ENCODE measurements at places on chromosomes 11 and 22.

DNA sequence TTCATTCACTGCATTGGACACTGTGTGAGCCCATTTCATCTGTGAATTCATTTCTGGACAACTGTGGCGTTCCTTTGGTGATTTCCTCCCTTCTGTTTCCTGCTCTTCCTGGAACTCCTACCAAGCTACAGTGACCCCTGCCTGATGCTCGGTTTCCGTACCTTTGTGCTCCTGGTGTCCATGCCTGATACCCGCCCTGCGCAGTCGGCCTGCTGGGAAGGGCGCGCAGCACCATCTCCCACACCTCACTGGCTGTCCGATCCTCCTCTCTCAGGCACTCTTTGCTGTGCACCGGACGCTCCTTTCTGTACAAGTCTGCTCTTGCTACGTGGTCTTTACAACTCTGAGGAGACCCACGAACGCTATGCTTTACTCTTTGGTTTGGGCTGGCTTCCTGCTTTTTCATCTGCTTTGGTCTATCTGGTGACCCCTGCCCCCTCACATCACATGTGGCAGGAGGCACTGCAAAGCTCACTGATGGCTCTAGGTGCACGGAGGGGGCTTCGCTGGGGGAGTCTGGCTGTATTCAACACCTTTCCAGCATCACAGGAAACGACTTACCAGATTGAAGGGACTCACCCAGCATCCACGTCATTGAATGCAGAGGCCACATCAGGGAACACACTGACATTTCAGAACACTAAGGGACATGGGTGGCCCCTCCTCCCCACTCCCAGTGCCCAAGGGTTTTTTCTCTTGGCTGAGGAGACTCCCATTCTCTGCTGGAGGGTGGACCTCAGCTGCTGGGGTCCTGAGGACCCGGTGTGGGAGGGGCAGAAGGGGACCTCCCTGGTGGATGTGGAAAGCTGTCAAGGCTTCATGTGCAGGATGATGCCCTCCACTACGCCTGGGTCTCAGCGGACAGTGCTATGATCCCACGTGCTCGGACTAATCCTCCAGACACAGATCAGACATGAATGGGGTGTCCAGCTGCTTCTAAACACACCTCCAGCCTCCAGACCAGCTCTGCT is 27.0 kb upstream of the MOB2 start:
- no peak for DNase-seq

GRCh38 chr22:22912988-22913253 is 25.3 kb downstream of the IGLL5 start:
- DNase-seq: no peak

GRCh38 chr22:20585639-20586402 is 78.4 kb downstream of the MED15 start:
- DNase-seq: no peak

GRCh38 chr11:115030166-115030565 is 351.8 kb downstream of the NXPE2 start:
- no peak for DNase-seq

DNA sequence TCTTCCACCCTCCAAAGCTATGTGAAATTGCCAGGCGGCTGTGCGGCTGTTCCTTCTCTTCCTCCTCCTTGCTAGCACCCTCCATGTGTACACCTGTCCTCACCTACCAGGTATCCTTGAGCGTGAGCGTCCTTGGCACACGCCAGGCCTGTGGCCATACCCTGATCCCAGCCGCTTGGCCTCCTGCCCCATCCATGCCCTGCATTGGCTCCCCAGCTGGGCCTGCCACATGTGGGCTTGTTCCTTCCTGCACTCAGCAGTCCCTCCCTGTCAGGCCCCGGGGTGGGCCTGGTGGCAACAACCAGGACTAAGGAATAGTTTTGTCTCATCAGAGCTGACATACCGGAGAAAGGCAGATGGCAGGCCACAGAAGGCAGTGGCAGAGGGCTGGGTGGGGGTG is 40.0 kb downstream of the SCUBE1 start:
- DNase-seq: no peak

- no peak for DNase-seq
These were observed 8.4 kb downstream of the XBP1 start for GRCh38 chr22:28791841-28792490.

GRCh38 chr11:2128511-2129307 is 10.5 kb downstream of the IGF2 start:
- no peak for DNase-seq

DNA sequence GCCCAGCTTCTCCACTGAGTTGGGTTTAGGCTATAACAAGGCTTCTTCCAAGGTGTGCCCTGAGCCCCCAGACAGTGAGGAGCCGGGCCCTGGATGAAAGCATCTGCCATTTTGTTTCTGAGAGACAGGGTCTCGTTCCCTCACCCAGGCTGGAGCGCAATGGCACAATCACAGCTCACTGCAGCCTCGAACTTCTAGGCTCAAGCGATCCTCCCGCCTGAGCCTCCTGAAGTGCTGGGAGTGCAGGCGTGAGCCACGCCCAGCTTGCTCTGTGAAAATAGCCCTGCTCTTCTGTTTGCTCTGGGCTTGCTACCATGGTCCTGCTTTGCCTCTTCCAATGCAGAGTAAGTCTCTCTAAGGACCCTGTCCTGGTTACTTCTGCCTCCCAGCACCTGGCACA is 6.7 kb downstream of the DENND6B start:
- no peak for DNase-seq

DNA sequence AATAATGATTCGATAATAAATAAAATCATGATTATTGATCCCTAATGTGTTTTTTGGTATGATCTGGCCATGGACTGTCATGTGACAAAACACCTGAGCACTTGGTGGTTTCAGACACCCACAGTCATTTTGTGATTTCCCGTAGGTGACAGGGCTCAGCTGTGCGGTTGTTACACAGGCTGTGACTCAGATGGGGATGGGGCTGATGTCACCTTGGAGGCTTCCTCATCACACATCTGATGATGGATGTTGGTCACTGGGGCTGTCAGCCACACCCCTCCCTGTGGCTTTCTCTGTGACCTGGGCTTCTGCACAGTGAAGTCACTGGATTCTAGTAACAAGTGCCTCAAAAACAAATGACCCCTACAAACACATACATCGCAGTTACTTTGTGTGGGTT is 995.1 kb downstream of the BRD1 start:
- DNase-seq: no peak

GRCh38 chr11:1963864-1964263 is 16.7 kb downstream of the MRPL23 start:
- DNase-seq: no peak

- DNase-seq: no peak
These were observed 387.5 kb upstream of the RAG2 start for GRCh38 chr11:36985562-36985961.

- no peak for DNase-seq
These were observed 11.2 kb downstream of the CRYBB1 start for GRCh38 chr22:26606611-26607010.

DNA sequence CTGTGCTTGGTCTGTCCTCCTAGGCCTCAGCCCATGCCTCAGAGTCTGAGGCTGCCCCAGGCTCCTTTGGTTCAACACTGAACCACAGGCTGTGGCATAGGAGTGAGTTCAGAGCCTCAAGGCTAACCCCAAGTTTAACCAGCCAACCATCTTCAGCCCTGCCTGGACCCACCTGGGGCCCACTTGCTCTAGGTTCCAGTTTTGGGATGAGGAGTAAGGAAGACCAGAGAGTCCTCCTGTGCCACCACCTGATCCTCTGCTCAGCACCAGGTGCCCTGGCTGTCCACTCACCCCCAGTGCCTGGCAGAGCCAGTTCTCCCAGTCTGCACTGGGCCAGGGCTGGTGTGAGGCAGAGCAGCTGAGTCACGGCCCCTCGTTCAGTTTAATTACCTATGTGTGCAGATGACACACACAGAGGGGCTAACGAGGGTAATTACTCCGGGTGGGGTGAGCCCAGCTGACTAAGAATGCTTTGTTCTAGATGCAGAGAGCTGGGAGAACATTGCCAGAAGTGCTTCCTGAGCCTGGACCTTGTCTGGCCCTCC is 12.0 kb upstream of the TMPRSS13 start:
- no peak for DNase-seq

- DNase-seq: no peak
These were observed 953.2 kb downstream of the LRRC4C start for GRCh38 chr11:40506226-40506625.

- DNase-seq: no peak
These were observed 33.3 kb downstream of the IGHMBP2 start for GRCh38 chr11:68936676-68937620.

DNA sequence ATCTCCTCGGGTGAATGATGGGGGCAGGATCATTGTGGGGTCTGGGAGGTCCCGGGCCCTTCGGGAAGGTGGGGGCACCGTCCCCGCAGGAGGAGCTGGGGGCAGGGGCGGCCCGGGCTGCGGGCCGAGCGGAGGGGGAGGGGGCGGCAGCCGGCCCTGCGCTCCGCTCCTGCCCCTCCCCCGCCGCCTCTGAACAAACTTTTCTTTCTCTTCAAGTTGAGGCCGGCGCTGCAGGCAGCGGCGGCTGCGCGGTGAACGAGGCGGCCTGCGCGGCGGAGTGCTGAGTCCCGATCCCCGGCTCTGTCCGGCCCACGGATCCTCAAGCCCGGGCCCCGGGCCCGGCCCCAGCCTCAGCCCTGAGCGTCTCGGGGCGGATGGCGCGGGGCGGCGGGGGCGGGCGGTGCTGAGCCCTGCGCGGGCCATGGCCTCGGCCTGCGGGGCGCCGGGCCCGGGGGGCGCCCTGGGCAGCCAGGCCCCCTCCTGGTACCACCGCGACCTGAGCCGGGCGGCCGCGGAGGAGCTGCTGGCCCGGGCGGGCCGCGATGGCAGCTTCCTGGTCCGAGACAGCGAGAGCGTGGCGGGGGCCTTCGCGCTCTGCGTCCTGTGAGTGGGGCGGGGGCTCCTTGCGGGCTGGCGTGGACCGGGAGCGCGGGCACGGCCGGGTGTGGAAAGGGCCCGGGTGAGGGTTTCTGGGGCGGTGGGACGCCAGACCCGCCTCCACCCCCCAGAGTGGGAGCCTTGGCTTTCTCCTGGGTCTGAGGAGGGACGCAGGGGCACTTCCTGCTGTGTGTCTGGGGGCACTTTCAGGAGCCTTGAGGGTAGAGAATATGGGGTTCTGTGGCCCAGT is at the start of gene INPPL1:
Gene INPPL1 (plus strand): TSS at position 204 of the 847 bp plus-strand sequence. CDS start 218 bp downstream, at position 422.
- DNase-seq: no peak

GRCh38 chr22:30129636-30130035 is 49.4 kb downstream of the HORMAD2 start:
- no peak for DNase-seq

GRCh38 chr11:58574881-58575280 is 775 bp downstream of the LPXN start:
- DNase-seq: no peak

DNA sequence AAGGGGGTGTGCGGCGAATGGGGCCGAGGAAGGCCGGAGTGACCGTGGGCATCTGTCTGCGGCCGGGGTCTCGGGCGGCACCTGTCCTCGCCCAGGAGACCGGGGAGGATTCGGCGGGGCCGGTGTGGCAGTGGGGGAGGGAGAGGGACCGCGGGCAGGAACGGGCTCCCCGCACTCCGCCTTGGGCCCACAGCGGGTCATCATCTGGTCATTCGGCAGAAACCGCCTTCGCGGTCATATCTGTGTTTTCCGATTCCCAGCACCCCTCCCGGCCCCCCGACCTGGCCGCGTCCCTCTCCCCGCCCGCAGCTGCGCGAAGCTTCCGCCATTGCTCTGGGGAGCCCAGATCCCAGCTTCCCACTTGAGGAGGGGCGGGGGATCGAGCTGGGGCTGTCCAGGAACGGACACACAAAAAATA is 824 bp upstream of the CBX6 start:
- peak; percentile 28 for DNase-seq

- DNase-seq: no peak
These were observed 24.8 kb upstream of the RCE1 start for GRCh38 chr11:66818231-66818955.

- DNase-seq: no peak
These were observed 186.4 kb downstream of the BUD13 start for GRCh38 chr11:116586392-116586791.

- no peak for DNase-seq
These were observed 14.5 kb downstream of the HSPA8 start for GRCh38 chr11:123047266-123047946.

DNA sequence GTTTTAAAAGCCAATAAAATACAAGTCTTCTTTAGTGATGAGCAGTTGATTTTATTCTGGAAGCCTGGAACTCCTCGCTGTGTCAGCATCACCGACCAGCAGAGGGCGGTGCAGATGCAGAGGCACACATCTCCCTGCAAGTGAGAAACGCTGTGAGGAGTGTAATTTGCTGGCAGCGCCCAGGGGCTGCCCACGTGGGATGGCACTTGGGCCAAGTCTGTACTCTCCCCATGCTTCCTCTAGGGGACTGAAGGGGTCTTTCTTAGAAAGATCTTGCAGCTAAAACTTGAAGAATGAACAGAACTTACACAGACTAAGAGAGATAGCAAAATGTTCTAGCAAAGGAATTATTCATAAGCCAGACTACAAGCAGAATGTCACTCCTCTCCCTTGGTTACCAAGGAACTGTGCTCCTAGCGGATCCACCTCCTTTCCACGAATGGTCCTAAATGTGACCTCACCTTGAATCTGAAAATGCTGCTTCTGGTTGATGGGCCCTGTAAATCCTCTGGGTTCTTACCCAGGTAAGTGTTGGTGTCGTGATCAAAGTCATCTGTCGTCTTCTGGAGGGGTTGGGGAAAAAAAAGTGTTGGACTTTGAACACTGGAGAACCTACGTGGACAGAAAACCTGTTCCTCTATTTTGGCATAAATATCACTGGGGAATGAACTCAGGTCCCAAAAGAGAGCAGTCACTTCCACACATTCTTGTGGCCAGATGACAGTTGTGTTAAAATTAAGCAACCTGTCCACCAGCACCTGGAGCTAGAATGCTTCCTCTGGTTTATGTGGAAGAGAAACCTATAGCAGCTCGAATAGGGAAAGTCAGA is 31.8 kb downstream of the CNTF start:
- DNase-seq: peak; percentile 41

- no peak for DNase-seq
These were observed 82.6 kb upstream of the SHISAL1 start for GRCh38 chr22:44395118-44396005.

DNA sequence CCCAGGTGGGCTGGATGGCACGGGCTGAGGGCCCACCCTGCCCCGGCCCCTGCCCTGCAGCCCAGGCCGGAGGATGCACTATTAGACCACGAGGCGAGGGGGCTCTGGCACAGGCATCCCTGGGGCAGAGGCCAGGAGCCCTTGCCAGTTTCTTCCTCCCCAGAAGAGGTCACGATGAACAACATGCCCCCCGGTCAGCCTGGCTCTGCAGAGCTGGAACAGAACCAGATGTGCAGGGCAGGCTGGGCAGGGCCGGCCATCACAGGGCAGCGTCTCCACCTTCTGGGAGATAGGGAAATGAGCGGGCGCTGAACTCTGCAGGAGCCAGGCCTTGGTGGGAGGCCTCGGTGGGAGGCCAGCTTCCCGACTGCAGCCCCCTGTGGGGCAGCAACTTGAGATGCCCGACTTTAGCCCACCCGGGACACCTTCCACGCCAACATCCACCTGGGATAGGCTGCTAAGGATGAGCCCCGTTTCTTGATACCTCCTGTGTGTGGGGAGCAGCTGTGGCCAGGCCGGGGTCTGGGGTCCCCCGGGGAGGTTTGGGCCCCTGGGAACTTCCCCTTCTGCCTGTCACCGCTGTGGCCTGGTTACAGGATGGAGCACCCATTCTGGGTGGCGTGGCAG is 21.8 kb upstream of the GNB1L start:
- DNase-seq: no peak

- no peak for DNase-seq
These were observed 258.6 kb downstream of the METTL15 start for GRCh38 chr11:28366549-28367346.

GRCh38 chr11:9210224-9210921 is 54.8 kb downstream of the DENND5A start:
- no peak for DNase-seq

GRCh38 chr11:69443968-69444364 is 37.5 kb upstream of the LINC01488 start:
- no peak for DNase-seq

- no peak for DNase-seq
These were observed 78.3 kb downstream of the RNF169 start for GRCh38 chr11:74826901-74827300.
